Panc1 (cell line): ENCODE measurements at places on chromosomes 5 and 9. TPM values are rescaled to one million over a fixed set of nuclear protein-coding genes. Genes with fewer than 3 reads are reported as not detected.

- H3K36me3 ChIP-seq = no peaks in the 10 kb centered on the region
- H3K27me3 ChIP-seq = no peaks in the 10 kb centered on the region
- no peak overlapping the region for H3K27ac ChIP-seq
- H3K4me3 ChIP-seq = no peak overlapping the region
Measured at GRCh38 chr5:110665184-110665726, 61.2 kb downstream of the TMEM232 start.

DNA sequence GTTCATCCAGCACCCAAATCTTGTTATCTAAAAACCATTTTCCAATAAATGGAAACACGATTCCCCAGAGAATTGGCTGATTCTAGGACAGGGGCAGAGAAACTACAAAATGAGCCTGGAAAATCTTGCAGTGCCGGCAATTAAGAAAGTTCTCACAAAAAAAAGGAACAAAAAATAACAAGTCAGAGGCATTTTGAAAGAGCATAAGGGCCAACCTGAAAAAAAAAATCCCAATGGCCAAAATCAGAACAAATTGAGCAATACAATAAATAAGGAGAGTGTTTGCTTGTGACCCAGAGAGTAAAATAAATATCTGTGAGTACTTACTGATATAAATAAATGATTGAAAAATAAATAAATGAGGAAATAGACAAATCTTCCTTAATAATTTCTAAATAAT, 55.1 kb upstream of the S1PR3 start:
- no peaks in the 10 kb centered on the region for H3K27me3 ChIP-seq
- no peak for DNase-seq
- H3K4me1 ChIP-seq = no peaks in the 10 kb centered on the region
- H3K4me3 ChIP-seq = no peak overlapping the region
- no peaks in the 10 kb centered on the region for H3K36me3 ChIP-seq

DNA sequence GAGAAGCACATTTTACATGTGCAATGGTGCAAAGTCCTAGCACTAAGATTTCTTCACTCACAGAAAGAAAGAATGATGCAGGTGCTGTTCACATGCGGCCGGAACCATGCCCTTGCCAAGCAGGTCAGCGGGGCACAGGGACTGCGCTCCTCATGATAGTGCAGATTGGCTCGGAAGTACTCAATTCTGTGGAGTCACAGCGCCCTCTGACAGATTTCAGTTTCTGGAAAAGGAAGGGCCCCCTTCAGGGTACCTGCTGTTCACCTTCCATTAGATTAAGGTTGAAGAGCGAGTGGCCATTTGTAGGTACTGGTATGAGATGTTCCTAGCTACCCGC, 75.7 kb downstream of the TMC1 start:
- no peak overlapping the region for H3K4me3 ChIP-seq
- H3K4me1 ChIP-seq = peaks cover 8% of the 10 kb centered on the region; the same call in 1 of the 2 replicates
- no peak for DNase-seq
- no peaks in the 10 kb centered on the region for H3K27me3 ChIP-seq
- no peaks in the 10 kb centered on the region for H3K36me3 ChIP-seq

TRUB2 gene
- total RNA-seq = 22.5 TPM

GRCh38 chr5:133933670-133934295, 34.6 kb downstream of the C5orf15 start:
- H3K27ac ChIP-seq = no peak overlapping the region
- H3K36me3 ChIP-seq = no peaks in the 10 kb centered on the region
- no peak for DNase-seq

SNX18 gene
- total RNA-seq = 14.4 TPM

TTC23L gene
- not detected for total RNA-seq

GRCh38 chr5:114377946-114378345, 16.1 kb downstream of the KCNN2 start:
- H3K36me3 ChIP-seq = no peaks in the 10 kb centered on the region
- H3K27ac ChIP-seq = no peak overlapping the region
- no peak overlapping the region for H3K4me3 ChIP-seq
- no peaks in the 10 kb centered on the region for H3K4me1 ChIP-seq

SLC6A19 gene
- total RNA-seq = 0.23 TPM

AQP3 gene
- 1.0 TPM for total RNA-seq

DNA sequence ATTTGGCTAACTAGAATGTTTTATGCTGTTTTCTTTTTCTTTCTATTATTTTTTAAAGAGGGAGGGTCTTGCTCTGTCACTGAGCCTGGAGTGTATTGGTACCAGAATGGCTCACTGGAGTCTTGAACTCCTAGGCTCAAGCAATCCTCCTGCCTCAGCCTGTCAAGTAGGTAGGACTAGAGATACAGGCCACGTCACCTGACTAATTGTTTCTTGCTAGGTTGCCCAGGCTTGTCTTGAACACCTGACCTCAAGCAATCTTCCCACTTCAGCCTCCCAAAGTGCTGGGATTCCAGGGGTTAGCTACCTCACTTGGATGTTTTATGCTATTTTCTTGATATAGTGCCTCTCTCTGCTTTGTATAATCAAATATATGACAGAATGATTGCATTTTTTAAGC, 166.2 kb downstream of the AOPEP start:
- H3K4me3 ChIP-seq = no peak overlapping the region
- no peaks in the 10 kb centered on the region for H3K27me3 ChIP-seq
- H3K27ac ChIP-seq = peak overlapping the region; percentile 63; the same call in 1 of the 2 replicates
- peaks cover under 1% of the 10 kb centered on the region; the same call in 1 of the 2 replicates for H3K4me1 ChIP-seq

DNA sequence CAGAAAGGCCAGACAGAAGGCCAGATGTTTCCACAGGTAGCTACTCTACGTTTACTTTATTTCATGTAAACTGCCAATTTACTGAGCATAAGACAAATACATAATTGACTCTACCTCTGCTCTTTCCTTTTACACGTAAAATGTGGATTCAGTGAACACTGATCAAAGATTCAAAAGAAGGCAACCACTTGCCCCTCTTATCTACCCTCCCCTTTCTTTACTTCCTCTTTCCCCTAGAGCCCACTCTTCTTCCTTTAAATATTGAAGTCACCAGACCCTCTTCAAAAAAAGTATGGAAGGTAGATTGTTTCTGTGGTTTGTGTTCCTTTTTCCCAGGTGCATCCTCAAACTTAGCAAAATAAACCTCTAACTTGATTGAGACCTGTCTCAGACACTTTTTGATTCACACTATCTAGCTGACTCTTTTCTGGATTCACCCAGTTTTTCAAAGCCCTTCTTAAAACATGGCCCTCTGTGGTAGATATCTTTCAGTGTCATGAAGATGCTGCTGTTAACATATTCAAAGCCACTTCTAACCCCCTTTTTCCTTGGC, 6.7 kb downstream of the FAM114A2 start:
- H3K27ac ChIP-seq = no peak overlapping the region
- no peaks in the 10 kb centered on the region for H3K36me3 ChIP-seq
- DNase-seq = no peak
